ENCODE measurements at places on chromosomes 1 and 21.

GRCh38 chr1:84156210-84156621, 12.1 kb downstream of the PRKACB start:
- DNase-seq, result no peak

GRCh38 chr1:12410351-12410750, 180.5 kb downstream of the VPS13D start:
- DNase-seq, result no peak

DNA sequence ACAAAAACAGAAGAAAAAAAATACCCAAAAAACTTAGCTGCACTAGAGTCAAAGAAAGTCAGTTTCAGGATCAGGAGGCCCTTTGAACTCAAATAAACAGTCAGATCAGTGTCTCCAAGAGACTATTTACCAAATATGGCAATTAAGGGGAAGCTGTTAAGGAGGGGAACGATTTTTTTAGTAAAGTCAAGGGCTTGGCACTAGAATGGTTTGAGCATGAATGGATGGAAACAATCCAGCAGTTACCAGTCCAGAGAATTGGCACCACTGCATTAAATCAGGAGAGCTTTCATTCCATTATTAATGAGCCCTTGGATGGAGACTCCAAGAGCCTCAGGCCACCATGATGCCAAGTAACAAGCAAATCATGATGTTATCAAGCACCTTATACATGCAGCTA, 7.2 kb downstream of the TRAPPC3 start:
- no peak for DNase-seq

DNA sequence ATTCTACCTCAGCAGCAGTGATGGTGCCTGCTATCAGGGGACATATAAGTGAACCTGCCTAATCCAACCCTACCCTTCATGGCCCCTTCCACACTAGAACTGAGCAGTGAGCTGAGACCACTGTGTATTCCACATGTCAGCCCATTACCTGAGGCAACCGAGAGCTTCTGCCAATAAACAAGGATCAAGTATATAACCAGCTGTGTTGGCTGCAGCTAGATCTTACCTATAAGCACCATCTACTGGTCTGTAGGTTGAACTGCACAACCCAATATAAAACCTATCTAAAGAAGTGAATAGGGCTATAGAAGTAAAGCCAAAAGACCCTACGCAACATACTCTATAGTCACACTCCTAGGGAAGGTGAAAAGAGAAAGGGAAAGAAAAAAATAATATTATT, 376.9 kb downstream of the HHIPL2 start:
- no peak for DNase-seq

- DNase-seq, result no peak
Measured at GRCh38 chr1:14529475-14529874, 69.0 kb upstream of the KAZN start.

DNA sequence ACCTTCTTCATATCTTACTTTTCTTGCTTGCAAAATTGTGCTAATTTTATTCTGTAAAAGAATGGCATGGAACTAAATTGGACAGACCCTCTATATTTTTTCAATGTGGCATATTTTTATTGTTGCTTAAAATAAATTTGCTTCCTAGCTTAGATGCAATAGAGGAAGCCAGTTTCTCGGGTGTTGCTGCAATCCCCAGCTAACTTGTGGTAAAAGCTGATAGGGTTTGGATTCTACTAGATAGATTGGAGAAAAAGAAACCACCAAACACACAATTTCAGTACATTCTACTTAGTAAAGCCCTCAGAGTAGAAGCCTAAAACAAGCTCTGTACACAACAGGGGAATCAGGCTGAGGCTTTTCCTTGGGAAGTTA, 49.5 kb upstream of the GCLM start:
- no peak for DNase-seq

DNA sequence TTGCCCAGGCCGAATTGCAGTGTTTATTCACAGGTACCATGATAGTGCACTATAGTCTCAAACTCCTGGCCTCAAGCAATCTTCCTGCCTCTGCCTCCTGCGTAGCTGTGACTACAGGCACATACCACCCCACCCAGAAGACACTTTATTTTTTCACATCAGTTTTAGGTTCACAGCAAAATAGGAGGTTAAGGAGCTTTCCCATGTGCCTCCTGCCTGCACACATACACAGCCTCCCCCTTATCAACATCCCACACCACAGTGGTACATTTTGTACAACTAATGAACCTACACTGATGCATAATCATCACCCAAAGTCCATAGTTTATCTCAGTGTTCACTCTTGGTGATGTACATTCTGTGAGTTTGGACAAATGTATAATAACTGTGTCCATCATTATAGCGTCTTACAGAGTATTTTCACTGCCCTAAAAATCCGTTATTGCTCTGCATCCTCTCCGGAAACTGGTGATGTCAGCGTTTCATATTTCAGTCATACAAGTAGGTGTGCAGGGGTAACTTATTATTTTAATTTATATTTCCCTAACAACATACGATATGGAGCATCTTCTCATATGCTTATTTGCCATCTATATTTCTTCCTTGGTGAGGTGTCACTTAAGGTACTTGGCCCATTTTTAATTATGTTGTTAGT, 23.2 kb downstream of the OR13G1 start:
- DNase-seq, result no peak

DNA sequence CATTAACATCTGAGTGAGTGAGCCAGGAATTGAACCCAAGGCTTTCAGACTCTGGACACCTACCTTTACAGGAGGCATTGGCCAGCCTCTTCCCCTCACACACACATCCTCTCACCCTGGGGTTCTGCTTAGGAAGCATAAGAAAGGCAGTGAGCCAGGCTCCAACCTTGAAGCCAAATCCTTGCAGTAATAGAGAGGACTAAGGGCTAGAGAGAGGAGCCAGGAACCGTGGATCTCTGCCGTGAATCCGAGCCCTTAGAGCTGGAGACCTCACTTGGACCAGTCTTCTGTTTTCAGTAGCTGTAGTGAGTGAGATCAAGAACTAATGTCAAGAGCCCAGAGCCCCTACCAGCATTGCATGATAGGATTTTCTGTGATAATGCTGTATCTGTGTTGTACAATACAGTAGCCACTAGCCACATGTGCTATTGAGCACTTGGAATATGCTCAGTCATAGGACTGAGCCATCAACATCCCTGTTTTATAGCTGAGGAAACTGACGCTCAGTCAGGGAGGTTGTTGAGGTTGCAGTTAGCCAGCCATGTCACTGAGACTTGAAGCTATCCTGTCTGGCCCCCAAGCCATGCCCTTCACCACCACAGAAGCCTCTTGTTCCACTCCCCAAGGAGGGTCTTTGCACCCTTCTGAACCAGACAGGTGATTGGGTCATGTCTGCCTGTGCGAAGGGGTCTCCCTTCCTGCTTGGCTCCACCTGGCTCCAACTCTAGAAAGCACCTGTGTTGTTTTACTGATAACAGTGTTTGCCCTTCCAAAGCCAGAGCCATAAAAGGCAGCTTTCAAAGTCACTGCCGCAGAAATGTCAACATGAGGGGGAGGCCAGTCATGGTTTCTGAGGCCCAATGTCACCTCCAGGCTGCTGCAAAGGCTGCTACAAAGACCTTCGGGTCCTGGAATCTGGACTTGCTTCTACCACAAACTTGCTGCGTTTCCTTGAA, 101.1 kb upstream of the JUN start:
- peak; percentile 69 for DNase-seq

- no peak for DNase-seq
Measured at GRCh38 chr1:151511636-151512215, 539 bp downstream of the CGN start.

GRCh38 chr1:121471523-121471922, 286.7 kb downstream of the SRGAP2C start:
- no peak for DNase-seq

DNA sequence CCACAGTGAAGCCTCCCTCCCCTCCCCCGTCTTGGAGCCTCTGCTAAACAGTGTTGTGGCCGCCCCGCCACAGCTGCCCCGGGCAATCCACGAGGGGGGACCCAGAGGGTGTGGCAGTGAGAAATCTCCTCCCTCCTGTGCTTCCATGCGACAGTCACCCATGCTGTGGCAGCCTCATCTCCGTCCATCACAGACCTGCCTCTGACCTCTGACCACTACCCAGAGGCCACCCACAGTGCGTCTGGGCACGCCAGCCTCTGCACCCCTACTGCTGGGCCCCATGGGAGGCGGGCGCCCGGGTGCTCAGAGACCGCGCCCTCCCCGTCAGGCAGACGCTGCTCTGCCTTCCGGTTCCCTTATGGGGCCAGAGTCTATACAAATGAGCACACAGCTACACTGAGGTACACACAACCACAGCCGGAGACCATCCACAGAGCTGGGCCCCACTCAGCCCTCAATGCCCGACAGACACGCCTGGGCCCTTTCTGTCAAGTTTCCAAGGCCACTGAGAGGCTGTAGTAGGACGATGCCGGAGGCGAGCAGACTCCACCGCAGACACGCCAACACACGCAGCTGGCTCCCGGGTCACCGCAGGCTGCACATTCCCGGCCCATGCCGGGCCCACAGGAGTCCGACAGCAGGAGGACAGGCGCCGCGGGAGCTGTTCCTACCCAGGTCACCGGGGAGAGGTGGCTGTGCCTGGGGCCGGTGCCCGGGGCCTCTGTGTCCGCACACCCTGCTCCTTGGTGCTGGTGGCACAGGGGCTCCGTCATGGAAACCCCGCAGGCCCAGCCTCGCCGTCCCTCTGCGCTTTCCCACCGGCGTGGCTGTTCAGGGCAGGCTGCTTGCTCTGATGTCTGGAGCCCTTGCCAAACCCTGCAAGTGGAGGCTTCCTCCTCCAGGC, 23.9 kb upstream of the TMEM52 start:
- peak; percentile 30 for DNase-seq

DNA sequence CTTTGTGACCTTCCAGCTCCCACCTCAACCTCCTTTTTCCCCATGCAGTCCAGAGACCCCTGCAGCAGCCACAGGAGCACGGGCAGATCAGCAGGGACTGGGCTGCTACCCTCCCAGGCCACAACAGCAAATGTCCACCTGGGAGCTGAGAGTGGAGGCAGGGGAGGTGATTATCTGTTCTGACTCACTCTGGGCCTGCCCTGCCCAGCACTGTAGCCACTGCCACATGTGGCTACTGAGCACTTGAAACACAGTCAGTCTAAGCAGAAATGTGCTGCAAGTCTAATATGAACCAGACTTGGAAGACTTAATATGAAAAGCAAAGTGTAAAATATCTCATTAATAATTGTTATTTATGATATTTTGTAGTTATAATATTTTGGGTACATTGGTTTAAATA, 148.9 kb upstream of the VANGL1 start:
- DNase-seq, result no peak

DNA sequence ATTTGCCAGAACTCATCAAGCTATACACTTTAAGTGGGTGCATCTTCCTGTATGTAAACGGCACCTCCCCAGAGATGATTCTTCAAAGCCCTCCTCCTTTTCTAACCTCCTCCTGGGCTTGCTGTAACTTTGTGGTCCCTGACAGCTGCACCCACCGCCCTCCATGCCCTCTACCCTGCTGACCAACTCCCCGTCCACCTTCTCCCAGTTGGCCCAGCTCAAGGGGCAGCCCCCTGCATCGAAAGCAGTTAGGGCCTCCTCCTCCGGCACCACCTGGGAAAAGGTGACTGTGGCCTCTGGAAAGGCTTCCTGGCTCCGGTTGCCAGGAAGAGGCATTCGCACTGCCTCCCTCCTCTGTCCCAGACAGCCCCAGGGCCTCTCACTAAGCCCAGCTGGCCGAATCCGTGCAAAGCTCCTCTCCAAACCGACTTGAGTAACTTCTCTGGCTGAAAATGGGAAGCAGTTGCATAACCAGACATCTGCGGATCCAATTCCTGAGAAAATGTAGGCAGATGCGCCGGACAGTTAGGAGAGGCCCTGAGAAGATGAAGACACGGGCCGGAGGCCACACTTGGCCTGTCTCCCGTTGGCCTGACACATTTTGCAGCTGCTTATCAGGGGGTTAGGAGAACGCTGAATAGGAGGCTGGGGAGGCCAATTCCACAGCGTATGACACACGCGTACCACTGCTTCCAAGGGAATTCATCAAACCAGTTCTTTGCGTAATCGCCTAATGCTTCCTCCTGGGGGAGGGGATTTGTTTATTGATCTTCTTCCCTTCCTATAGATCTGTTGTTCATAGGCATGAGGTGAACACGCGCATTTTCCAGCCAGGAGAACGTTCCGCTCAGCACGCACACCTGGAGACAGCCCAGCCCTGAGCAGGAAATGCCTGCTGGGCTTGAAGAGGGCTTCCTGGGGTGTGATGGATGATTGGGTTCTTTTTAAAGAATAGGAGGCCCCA, 48.7 kb upstream of the COL6A2 start:
- peak; percentile 93 for DNase-seq

GRCh38 chr1:161390559-161390858, 22.8 kb upstream of the CFAP126 start:
- DNase-seq, result no peak

- no peak for DNase-seq
Measured at GRCh38 chr1:206674745-206675175, 9.9 kb upstream of the MAPKAPK2 start.

All from Right ventricle myocardium superior (tissue), 1 donor.